ENCODE measurements at places on chromosomes 6 and 20.

DNA sequence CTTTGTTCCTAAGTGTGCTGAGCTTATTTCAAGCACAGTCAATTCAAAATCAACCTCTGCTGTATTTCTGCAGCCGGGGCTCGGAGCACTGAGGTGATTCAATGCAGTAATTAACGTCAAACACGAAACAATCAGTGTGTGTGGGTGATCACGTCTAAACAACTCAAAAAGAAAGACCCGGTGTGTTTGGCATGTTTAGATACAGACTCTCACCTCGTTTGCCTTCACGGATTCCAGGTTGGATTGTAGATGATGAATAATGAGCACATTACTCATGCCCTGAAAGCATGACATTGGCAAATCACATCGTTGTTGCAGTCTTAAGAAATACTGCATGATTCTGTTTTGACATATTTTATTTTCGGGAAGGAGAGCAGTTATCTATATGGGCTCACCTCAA lies 231.0 kb downstream of the QKI start:
- no peak for DNase-seq

DNA sequence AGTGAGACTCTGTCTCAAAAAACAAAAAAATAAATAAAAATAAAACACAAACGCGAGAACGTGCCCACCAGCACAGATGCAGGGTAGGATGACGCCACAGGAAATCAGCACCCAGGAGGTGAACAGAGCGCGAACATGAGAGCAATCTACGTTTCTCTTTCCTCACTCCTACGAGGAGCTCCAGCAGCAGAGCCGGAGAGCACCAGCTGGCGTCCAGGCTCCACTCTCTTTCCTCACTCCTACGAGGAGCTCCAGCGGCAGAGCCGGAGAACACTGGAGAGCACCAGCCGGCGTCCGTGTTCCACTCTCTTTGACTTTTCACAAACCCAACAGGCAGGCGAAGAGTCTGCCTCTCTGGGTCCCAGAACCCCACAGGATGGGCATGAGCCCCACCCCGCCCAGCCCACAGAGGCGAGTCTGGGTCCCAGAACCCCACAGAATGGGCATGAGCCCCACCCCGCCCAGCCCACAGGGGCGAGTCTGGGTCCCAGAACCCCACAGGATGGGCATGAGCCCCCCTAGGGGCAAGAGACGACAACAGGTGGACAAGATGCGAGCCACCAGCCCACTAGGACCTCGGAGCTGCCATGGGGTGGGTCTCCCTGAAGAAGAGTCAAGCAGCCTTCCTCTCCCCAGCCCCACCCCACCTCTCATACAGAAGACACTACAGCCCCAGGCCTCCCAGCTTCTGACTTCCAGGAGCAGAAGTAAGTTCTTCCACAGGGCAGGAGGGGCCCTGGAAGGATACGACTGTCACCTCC lies 20.2 kb downstream of the ZBTB46 start:
- no peak for DNase-seq

DNA sequence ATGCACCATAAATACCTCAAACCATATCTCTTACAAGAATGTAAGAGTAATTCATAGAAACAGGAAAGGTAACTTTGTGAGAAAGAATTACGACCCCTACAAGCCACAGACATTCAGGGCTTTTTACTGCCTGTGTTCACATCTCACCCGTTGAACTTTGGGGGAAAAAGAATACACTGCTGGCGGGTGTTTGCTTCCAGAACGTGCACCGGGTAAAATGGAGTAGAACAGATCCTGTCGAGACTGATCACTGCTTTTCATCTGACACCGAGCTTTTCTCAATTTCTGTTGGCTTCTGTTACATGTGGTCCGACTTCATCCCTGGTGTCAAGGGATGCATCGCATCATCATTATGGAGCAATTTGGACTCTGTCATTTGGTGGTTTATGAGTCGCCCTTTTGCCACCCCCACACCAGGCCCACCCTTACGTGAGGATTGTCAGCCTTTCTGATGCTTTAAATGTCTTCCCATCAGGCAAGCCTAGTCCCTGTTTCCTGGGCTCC lies 219.2 kb upstream of the ZFP64 start:
- DNase-seq: no peak

- DNase-seq: no peak
Observed at GRCh38 chr6:42569102-42570028, 5.5 kb downstream of the UBR2 start.

DNA sequence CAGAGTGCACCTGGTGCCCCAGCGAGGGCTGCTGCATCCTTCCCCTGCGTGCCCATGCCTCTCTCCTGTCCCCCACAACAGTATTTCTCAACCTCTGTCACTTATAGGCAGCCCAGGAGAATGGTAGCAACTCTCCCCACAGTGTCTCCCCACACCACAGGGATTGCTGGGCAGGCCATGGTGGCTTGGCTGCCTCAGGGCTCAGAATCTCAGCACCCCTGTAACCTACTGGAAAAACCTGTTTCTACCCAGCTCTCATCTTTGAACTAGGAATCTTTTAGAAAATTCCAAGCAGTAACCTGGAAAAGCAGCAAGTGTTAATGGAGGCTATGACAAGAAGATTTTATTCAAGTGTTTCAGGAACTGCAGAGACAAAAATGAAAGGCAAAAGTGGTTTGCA lies 38.0 kb downstream of the CD164 start:
- DNase-seq: no peak

GRCh38 chr6:25875926-25876602 lies 2.0 kb upstream of the SLC17A3 start:
- DNase-seq: no peak

DNA sequence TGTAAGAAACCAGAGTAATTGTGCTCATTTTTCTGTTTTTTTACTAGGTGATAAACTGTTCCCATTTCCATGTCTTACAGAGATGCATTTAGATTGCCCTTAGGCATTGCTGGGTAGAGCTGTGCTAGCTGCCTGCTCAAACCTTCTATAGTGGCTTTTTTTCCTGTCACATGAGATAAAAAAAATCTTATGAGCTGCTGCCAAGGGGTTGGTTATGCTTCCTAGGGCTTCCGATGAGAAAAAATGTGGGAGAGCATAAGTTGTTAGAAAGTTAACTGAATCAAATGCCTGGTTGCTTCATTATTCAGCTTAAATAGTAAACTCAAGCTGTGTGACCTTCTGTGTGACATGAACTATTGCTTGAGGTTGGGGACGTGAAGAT lies 50.0 kb upstream of the NOX3 start:
- DNase-seq: no peak

DNA sequence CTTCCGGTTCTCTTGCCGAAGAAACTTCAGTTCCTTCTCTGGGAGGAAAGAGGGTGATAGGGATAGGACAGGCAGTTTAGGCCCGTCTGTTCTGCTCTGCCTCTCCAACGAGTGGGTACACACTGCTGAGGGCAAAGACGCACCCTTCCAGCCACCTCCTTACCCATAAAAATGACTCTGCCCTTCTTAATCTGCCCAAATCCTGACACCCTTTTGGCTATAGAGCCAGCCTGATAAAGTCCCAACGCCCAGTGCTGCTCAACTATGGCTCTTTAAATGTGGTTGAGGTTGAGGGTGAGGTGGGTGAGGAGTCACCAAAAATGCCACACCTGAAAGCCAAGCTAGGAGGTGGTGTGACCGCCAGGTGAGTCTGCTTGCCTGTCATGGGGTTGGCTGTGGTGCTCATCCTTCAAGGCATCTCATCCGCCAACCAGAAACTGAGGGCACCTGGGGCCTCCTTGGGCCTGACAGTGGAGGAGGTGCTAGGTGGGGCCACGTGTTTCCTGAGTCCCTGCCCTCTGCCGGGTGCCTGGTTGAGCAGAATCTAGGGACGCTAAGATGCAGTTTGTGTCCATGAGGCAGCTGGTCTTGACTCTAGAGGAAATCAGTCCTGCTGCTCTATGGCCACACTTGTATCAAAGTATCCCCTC lies 16.3 kb downstream of the CCDC167 start:
- no peak for DNase-seq

DNA sequence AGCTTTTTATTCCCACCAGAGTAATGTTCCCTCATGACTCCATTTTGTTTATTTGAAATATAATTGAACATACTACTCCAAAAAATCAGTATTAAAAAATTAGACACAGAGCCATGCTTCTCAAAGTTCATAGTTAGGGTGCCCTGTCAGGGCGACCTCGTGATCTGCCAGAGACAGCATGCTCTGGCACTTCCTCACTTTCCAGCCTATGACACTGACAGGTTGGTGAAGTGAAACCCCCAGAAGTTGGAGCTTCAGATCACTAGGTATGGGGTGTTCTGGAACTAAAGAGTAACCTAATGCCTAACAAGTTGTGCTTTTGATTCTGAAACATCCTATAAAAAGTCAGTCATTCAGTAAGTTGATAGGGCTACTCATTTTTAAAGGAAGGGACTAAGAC lies 93.0 kb downstream of the TBC1D7 start:
- DNase-seq: no peak

DNA sequence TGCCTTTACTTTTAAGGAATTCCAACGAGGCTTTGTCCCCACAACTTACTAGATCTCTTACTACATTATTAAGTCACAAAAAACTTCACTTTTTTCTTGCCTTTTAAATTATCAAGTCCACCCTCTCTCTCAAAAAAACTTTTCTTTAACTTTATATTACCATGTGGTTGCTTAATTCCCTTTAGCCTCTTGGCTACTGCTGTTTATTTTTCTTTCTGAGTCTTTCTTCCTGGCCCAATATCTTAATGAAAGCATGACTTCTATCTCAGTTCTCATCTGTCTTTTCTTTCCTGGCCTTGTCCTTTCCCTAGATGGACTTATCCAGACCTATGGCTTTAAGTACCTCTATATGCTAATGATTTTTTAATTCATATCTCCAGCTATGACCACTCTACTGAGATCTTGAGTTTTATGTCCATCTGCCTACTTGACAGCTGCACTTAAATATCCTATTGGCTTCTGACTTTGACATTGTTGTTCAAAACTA lies 710.5 kb downstream of the RFPL4B start:
- DNase-seq: no peak

GRCh38 chr20:23666189-23666588 lies 22.6 kb downstream of the CST4 start:
- no peak for DNase-seq

DNA sequence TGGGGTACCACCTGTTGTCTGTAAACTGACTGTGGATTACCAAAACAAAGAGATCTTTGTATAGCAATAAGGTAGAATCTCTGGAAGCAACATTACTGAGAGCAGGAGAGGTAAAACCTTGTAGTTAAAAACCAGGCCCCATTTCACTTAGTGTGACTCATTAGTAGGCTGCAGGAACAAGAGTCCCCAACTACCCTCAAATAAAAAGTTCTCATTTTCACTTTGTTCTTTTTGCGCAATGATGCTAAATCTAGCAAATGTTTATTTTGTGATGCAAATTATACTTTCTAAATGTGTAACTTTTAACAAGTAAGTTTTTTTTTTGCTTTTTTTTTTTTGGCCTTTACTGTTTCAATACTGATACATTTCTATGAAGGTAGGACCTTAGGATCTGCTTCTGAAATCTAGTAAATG lies 67.1 kb downstream of the ESF1 start:
- no peak for DNase-seq

GRCh38 chr6:19999319-20000191 lies 162.4 kb downstream of the ID4 start:
- DNase-seq: no peak

GRCh38 chr20:63178889-63179686 lies 36.8 kb downstream of the YTHDF1 start:
- peak; percentile 70 for DNase-seq

DNA sequence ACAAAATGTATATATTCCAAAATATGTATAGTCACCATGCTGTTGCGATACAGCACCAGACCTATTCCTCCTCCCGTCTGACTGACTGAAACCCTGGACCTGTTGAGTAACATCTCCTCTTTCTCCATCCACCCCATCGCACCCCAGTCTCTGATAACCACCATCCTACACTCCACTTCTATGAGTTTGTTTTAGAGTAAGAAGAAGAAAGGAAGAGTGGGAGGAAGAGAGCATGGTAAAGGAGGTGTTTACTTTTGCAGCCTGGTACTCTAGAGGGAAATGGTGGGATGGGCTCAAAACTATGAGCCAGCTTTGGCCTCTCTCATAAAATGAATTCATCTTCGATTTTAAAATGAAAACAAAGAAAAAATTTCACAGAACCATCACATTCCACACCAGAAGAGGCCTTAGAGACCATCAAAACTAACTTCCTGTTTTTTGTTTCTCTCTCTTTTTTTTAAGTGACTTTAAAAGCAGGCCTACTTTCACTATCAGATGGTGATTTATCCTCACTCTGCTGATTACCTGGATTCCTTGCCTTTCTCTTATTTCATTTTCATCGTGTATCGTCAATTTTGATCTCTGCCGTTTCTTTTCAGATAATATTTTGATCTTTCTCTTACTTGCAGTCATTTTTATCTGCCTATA lies 16.8 kb upstream of the FUCA2 start:
- DNase-seq: no peak

DNA sequence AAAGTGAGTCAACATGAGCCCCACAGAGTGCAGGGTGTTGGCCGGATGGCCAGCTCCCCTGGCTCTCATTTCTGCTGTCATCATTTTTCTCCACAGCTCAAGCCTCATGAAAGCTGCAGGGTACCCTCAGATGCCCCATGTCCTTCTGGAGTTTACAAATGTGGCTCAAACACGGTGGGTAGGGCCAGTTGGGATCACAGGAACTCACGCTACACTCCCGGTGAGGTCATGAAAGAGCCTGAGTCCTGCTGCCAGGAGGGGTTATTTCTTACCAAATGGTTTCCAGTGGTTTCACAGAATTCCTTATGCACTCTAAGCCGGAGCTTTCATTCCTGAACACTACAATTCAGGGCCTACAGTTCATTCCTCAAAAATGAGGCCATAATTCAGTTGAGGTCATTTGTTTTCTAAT lies 78.7 kb downstream of the TMEM170B start:
- no peak for DNase-seq

DNA sequence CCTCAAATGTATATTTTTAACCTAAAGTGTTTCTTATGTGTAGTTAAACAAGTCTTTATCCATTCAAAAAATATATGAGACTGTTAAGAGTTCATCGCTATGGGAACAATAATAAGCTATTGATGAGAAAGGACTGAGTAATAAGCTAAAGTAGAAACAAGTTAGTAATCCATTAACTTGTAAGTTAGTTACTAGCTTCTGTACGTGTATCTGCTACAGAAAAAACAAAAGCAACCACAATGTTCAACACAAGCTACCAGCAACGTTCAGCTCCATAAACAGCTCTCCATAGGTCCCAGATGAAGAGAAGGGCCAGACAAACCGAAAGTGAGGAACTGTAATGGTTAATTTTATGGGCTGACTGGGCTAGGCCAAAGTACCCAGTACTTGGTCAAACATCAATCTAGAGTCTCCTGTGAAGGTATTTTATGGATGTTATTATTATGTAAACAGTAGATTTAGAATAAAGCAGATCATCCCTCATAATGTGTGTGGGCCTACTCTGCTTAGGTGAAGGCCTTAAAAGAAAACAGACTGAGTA lies 33.8 kb upstream of the FAM135A start:
- DNase-seq: no peak

- DNase-seq: no peak
Observed at GRCh38 chr20:41391587-41392001, 25.0 kb upstream of the EMILIN3 start.

DNA sequence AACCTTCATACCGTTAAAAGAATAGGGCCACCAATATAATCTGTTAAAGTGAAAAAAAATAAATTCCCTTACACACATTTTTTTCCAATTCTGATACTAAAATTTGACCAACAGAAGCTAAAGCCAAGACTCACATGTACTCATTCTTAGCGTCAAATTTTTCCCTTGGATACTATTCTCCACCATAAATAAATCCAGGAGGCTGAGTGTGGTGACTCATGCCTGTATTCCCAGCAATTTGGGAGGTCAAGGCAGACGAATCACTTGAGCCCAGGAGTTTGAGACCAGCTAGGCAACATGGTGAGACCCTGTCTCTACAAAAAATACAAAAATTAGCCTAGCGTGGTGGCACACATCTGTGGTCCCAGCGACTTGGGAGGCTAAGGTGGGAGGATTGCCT lies 43.9 kb downstream of the SCML4 start:
- DNase-seq: no peak

GRCh38 chr20:37994512-37994911 lies 38.7 kb downstream of the TTI1 start:
- no peak for DNase-seq
